A549 treated with GW870086 at 1 μM for 4 hours (cell line): ENCODE measurements at places on chromosomes 11 and 22. TPM values are rescaled to one million over a fixed set of nuclear protein-coding genes. Genes with fewer than 3 reads are reported as not detected.

OR5T3 gene
- not detected in 5 replicates for total RNA-seq

KIAA1671 gene
- 10.0 to 15.0 TPM (median 13.2 TPM) in 5 replicates for total RNA-seq

KCNK4 gene
- 0.10 TPM in 1 of 5 replicates, not detected in the others for total RNA-seq

BACE1-AS gene
- 1.6 to 2.2 TPM (median 2.0 TPM) in 5 replicates for total RNA-seq

DERL3 gene
- 0.23 to 0.60 TPM (median 0.38 TPM) in 5 replicates for total RNA-seq

GGT5 gene
- 2.1 to 3.3 TPM (median 2.5 TPM) in 5 replicates for total RNA-seq

SDHD gene
- total RNA-seq = 65.9 to 85.7 TPM (median 72.4 TPM) in 5 replicates

VWCE gene
- 0.61 to 0.90 TPM (median 0.68 TPM) in 5 replicates for total RNA-seq

SYT9 gene
- 0.15 to 0.26 TPM (median 0.16 TPM) in 5 replicates for total RNA-seq

PDE3B gene
- total RNA-seq = 1.8 to 2.2 TPM (median 2.1 TPM) in 5 replicates

C11orf42 gene
- not detected in 5 replicates for total RNA-seq

KRTAP5-4 gene
- not detected in 5 replicates for total RNA-seq

PKNOX2 gene
- 0.05 TPM in 1 of 5 replicates, not detected in the others for total RNA-seq

C1QTNF5 gene
- not detected in 5 replicates for total RNA-seq

RCOR2 gene
- 0.70 to 1.2 TPM (median 1.0 TPM) in 5 replicates for total RNA-seq

TMEM45B gene
- 0.13 to 0.17 TPM (median 0.16 TPM) in 3 of 5 replicates, not detected in the others for total RNA-seq

CD248 gene
- not detected in 5 replicates for total RNA-seq

NLRP14 gene
- total RNA-seq = not detected in 5 replicates

MS4A4A gene
- total RNA-seq = not detected in 5 replicates

PDGFB gene
- total RNA-seq = 4.3 to 5.5 TPM (median 4.7 TPM) in 5 replicates
